ENCODE measurements at places on chromosomes 6 and 20.

DNA sequence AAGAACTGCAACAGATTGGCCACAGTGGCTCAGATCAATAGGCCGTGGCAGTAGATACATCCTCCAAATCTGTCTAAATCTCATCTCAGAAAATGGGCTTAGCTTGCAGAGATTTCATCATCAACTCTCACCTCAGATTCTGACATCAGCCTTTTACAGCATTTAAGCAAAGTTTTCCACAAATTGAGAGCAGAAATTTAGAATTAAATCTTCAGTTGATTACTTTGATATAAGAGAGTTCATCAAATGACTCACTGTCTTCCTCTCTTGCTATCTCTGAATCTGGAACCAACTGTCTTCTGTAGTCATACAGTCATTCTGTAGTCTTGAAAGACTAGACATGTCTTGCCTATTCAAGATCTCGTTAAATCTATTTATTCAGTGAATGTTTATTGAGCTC lies 45.2 kb upstream of the CTAGE9 start:
- DNase-seq = no peak

GRCh38 chr6:90646940-90647339 lies 60.1 kb upstream of the MAP3K7 start:
- DNase-seq = no peak

DNA sequence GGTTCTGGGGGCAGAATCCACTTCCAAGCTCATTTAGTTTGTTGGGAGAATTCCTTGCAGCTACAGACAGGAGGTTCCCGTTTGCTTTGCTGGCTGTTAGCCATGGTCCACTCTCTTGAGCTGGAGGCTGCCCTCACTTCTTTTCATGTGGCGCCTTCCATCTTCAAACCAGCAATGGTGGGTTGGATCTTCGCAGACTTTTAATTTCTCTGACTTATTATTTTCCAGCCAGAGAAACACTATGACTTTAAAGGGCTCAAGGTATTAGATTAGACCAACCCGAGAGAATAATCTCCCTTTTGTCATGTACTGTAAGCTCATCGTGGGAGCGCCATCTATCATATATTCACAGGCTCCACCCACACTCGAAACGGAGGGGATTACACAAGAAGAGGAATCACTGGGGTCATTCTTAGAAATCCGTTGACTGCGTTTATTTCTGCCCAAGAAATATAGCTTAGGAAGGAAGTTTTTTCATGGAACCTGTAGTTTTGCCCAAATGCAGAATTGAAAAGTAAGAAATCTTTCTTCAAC lies 38.9 kb downstream of the SAMD5 start:
- no peak for DNase-seq

DNA sequence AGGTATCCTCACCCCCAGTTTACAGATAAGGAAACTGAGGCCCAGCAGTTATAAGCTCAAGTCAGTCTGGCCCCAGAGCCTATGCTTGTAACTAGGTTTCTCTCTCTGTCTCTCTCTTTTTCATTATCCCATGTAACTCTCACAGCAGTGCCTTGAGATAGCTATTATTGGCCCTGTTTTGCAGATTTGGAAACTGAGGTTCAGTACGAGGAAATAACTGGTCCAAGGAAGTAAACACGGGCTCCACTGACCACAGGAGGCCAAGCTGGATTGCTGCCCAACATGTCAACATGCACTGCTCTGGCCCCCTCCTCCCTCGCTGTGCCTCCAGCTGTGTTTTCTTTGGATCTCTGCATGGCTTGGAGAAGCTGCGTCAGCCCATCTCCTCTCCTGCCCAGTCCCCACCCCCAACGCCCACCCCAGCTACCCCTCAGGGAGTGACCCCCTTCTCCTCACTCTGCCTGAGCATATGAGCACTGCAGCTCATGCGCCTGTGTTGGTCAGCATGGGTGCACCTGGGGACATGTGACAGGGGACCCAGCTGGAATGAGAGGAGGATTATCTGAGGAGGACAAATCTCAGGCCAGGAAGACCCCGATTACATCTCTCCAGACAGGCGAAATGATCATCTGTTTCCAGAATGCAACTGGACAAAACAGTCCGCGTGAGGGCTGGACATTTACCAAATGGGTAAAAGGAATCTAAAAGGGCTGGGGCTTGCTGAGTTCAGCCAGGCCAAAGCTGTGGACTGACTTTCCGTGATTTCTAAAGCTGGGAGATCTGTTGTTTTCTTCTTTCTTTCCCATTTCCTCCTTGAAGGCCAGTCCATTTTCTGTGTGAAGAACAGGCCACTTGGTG lies 7.8 kb upstream of the PLTP start:
- no peak for DNase-seq

DNA sequence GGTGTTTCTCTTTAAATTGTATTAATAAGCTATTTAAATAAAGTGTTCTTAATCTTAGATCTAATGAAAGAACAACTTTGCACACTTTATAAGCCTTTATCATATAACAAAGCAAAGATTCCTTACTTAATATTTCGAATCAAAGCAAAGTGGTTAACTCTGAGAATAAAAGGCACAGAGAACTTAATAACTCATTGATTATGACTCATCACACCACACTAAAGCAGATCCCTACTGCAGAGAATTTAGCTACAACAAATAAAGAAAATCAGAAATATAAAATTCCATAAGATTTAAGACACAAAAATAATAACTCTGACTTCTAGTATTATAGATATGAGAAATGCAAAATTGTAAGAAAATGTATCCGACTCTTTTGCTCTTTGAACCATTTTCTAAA lies 135.6 kb upstream of the RUNX2 start:
- DNase-seq = no peak

- no peak for DNase-seq
Observed at GRCh38 chr20:60071965-60072364, 113.7 kb downstream of the CDH26 start.

GRCh38 chr6:2630891-2631571 lies 119.7 kb downstream of the MYLK4 start:
- no peak for DNase-seq

DNA sequence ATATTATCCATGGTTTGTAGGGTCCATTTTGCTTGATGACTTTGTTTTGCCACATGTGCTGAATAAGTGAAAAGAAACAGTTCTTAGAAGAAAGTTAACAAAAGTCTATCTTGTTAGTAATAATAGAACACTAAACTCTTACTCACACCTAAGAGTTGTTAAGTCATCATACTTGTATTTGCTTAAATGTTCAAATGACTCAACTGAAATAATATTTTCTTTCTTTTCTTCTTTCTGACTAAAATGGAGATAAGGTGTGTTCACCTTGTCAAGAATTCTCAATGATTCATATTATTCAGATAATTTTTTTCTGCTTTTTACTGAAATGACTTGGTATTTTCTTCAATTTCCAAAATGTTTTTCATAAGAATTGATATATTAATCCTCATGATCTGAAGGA lies 327.2 kb downstream of the HTR1B start:
- DNase-seq = no peak

DNA sequence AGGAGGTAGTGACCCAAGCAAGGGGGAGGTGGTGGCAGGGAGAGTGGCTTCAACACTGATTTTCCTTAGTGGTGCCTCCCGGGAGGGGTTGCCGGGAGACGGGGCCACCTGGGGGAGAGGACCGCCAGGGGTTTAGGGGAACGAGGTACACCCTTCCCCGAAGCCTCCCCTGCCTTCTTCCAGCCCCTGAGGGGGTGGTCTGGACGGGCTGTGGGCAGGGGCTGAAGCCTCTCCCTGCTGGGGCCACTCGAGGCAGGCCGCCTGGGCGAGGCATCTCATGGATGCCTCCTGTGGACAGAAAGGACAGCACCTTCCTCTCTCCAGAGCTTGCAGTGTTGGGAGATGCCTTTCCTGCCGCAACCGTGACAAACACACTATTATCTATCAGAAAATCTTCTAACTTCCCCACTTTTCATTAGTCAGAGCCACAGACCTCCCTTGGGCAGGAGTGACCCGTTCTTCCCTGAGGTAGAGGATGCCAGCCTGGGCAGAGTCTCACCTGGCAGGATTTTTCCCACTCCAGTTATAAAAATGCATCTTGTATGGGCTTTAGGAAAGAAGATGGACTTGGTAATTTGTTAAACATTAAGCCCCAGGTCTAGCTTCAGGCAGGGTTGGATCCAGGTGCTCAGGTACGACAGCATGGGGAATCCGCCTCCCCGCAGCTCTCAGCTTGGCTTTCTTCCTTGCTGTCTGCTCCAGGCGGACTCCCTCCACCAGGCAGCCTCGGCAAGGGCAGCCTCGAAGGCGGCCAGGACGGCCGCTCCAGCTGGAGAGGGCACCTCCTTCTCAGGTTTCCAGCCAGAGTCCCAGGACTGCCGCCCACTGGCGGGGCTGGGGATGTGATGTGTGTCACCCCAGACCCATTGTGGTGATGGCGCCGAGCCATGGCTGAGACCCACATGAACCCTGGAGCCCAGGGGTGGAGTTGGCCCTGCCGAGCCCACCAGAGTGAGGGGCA lies 11.0 kb downstream of the HRH3 start:
- no peak for DNase-seq

DNA sequence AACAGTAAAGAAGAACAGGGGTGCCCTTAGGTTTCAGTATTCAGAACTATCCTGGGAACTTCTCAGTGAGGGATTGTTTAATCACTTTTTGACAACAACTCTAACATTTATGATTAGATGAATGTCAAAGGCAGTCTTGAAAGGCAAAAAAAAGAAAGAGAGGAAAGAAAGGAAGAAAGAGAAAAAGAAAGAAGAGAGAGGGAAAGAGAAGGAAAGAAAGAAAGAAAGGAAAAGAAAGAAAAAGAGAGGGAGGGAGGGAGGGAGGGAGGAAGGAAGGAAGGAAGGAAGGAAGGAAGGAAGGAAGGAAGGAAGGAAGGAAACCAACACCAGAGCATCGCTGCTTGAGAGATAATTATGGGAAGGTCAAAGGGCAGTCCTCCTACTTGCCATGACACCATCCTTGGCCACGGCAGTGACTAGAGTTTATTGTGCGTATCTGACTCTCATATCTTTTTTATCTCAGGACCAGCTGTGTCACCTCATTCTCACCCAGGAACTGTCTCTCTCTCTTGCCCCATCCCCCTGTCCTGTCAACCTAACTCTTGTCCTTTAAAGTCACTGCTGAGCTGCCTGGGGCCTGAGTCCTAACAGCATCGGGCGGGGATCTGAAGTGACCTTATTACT lies 96.8 kb upstream of the ATXN1 start:
- no peak for DNase-seq

Data from stimulated activated naive CD8-positive, alpha-beta T cell treated with anti-CD3 and anti-CD28 coated beads, Interleukin-15, amount 100 ng/mL, for 72 hours (primary cell).